ENCODE measurements at places on chromosomes 3 and 15.

DNA sequence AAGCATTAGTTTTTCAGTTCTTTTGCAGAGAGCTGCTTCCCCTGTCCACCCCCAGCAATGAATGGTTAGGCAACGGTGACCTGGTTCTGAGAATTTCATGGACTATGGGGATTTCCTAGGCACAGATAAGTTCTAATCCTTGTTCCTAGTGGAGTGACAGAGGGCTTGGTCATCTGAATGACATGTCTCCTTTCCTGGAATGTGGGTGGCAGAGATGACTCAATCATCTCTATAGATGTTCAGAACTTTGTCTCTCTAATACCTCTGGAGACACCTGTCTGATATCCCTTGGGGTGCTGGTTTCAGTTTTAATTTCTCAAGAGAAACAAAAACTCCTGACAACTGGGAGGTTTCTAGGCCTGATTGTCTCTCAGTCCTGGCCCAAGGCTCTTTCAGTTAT, 10.4 kb downstream of the PLA2G4E start:
- no peak for DNase-seq

DNA sequence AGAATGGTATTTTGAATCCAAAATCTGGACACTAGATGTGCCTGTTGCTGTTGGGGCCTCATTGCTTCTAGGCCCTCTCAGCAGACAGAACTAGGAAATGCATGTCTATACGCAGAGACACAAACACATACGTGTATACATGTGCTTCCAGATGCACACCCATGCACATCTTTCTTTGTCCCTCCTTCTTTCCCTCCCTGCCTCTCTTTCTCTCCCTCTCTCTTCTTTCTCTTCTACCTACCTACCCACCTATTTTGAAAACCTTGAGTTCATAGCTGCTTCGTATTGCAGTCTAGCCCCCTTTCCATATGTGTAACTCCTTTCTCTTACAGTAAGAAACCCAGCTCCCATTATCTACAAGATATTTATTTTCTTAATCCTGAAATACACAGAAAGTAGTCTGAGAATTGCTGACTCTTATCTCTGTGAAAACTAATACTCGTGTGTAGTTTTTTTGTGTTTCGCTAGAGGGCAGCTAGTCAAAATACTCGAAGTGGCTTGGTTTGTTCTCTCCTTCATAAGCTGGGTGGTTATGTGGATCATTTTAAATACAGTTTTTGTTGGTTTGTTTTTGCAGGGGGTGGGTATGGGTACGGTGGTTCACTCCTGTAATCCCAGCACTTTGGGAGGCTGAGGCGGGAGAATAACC, 18.5 kb downstream of the RPL32 start:
- DNase-seq = no peak

DNA sequence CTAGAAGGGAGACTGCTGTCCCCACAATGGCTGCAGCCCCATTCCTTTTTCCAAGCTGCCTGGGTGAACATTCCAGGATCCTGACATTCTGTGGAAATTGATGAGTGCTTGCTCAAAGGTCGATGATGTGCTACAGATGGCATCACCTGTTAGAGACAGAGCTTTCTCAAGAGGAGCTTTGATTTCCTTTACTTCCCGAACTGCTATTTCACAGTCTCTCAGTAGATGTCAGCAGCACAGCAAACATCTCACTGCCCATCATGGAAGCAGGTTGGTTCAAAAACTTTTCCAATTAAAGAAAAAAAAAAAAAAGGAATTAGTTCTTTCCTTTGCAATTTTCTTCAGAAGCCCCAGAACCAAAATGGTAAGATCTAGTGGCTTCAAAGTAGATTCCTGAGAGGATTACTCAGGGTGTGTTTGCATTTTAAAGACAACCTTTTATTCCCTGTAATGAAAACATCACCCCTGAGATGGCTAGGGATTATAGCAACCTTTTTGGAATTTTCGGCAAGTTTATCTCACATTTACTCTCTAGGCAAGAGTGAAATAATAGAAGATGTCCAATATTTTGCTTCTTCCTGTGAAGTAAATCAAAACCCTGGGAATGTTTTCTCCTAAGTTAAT, 44.8 kb downstream of the POLR2M start:
- DNase-seq = no peak

DNA sequence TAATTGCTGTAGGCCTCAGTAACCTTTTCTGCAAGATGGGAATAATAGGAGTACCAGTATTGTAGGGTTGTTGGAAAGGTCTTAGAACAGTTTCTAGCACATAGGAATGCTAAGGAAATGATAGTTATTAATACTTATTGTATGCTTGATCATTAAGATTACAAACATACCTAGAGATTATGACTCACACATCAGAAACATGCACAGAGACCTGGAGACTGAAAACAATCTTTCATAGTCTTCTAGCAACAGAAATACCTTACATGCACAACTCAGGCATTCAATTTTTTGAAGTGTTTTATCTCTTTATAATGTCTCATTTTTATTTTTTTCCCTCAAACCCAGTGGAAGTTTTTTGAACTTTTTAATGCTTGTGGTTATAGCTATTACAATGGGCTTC, 104.4 kb upstream of the ZBTB20 start:
- no peak for DNase-seq

DNA sequence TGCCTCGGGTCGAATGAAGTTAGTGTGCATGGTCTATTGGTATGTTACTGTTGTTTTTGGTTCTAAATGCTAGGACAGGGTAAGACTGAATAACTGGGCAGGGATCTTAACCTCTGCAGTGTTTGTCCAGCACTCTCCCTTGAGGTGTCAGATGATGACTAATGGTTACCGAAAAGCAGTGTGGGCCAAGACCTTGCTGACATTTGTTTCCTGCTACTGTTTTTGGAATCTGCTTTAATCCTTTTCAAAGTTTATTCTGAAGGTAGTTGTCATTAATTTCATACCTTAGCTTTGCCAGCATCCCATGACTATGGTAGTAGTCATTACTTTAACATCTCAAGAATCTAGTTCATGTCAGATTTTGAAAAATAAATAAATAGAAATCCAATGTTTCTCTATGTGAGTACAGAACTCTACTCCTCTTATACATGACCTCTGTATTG, 117.0 kb downstream of the P3H2 start:
- no peak for DNase-seq

- DNase-seq = no peak
Observed at GRCh38 chr3:195762611-195763010, 41.8 kb downstream of the MUC20 start.

GRCh38 chr3:10417847-10418246, 87.5 kb downstream of the ATP2B2 start:
- DNase-seq = no peak

DNA sequence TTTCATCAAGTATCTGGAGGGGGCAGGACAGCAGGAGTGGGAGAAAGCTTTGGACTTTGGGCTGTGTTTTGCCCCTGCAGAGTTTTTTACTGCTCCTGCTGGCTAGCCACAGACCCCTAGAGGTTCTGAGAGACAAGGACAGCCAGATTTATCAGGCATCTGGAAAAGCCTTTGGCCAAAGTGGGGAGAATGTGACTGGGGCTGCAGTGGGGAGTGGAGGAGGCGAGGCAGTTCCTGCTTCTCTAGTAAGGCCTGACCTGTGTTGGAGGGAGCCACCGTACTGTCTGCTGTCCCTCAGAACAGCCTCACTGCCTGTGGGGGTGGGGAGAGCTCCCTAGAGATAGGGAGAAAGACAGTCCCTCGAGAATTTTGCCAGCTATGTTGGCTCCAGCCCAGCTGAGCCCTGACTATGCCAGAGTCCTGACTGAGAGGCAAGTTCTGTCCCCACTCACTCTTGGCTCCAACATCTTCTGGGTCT, 2.2 kb downstream of the ALPK3 start:
- no peak for DNase-seq

GRCh38 chr15:49343546-49343945, 79.5 kb upstream of the FGF7 start:
- DNase-seq = no peak

DNA sequence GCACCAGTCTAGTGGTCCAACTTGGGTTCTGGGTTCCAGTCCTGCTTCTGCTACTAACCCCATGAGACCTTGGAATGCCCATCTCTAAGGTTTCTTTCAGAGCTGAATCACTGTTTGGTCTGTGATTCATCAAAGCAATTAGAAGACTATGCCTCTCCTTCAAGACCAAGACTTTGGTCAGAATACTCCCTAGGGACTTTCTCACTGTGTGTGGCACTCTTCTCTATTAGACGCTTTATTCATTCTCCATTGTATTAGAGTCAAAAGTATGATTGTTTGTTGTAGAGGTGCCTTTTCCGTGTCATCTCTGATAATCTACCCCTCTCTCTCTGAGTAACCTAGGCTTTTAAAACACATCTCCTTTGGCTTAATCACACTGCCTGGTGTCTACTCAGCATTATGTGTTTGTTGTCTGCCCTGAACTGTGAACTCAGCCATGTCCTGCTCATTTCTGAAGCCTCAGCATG, 90.5 kb downstream of the LPP start:
- DNase-seq = no peak

DNA sequence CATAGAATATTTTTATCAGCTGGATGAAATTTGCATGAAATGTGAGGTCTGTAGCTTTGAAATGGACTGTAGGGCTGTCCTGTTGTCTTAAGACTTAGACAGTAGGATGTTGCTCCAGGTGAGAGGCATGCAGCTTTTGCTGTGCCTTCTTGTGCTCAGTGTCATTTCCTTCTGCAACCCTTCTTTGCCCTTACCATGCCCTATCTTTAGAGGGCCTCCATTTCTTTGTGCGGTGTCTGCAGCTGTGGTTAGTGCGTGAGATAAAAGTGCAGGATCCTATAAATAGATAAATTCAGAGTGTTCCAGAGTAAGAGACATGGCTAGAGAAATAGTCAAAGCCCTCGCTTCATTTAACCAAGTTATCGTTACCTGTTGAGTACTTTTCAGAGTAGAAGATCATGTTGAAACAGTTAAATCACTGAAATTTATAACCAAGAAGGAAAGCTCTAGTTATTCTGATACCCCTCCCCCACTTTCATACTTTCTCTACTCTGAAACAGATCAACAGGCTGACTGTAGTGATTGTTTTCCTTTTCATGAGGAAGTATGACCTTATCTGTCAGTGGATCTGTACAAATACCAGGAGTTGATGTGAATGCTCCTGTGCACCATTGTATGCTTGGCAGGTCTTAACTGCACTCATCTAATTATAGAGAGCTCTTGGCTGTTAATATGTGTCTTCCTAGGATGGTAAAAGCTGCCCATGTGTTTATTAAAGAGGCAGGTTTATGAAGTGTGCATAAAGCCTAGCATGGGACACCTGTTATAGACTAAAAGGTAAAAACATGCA, 18.2 kb downstream of the EIF3J start:
- no peak for DNase-seq

GRCh38 chr3:190305406-190305805, 16.8 kb downstream of the CLDN1 start:
- DNase-seq = no peak

DNA sequence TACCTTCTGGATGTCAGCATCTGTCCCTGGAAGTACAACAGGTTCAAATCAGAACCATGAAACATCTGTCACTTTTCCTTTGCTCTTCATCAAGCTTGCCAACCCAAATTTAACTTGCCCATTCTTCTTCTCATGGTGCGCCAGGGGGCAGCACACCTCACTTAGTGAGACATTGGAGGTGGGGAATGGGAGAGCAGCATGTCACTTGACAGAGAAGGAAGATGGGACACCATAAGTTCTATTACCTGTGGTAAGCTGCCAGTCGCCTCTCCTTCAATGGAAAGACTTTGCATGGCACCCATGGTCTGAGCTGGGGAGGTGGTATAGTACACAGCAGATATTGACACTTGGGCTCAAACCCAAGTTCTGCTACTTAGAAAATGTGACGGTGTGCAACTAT, 2.9 kb downstream of the SCN5A start:
- no peak for DNase-seq

- DNase-seq = no peak
Observed at GRCh38 chr15:59688423-59688781, 718 bp downstream of the BNIP2 start.

DNA sequence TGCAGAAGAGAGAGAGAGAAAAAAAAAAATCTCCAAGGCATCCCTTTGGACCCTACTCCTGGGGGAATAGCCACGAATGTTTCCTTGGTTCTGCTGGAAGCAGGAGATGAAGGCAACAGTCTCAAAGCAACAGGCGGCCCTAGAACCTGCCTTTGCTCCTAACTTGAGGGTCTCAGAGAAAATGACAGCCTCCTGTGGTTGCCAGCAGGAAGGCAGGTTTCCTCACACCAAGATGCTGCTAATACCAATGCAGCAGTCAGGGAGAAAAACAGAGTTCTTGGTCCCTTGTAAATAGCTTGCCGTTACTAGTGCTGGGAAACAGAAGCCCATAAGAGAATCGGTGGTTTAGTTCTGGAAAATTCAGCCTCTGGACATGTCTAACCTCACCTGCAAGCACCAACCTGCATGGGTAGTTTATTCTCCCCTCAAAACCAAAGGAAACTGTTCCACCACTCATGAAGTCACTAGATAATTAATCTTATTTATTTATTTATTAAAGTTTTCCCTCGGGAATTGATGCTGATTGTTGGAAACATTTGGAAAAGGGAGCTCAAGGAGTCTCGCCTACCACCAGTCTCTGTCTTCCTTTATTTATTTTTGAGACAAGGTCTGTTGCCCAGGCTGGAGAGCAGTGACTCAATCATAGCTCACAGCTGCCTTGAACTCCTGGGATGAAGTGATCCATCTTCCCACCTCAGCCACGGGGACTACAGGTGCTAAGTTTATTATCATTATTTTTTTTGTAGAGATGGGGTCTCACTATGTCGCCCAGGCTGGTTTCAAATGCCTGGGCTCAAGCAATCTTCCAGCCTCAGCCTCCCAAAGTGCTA, 883 bp upstream of the FRMD4B start:
- DNase-seq = no peak

DNA sequence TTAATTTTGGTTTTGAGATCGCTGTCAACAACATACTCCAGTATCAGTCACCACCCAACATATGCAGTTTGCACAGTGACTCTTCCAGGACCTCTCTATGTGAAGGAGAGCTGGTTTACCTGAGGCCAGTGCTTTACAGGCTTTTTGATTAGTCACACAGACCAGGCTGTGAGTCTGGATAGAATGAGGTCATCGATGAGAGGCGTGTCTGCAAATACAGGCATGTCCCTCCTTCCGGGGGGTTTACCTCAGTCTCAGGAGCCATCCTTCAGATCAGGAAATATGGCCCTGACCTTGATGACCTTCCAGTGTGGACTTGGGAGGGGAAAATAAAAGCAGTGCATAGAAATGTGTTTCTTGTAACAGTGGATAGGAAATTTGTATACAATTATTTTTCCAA, 46.9 kb downstream of the KBTBD12 start:
- DNase-seq = no peak

DNA sequence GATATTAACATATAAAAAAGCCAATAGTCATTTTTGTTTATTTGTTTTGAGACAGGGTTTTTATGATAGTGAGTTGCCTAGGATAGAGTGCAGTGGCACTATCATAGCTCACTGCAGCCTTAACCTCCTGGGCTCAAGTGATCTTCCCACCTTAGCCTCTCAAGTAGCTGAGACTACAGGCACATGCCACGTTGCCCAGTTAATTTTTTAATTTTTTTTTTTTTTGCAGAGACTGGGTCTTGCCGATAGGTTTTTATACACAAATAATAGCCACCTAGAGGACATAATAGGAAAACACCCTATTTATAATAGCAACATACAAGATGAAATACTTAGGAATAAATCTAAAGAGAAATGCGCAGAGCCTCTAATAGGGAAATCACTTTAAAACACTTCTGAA, 13.3 kb downstream of the EIF3J start:
- DNase-seq = no peak
